ENCODE measurements at places on chromosomes 16 and 17.

- peak; percentile 62 for DNase-seq
Observed at GRCh38 chr16:50547340-50548124, 664 bp upstream of the NKD1 start.

GRCh38 chr17:69609473-69610305, 195.2 kb downstream of the MAP2K6 start:
- DNase-seq, result no peak

DNA sequence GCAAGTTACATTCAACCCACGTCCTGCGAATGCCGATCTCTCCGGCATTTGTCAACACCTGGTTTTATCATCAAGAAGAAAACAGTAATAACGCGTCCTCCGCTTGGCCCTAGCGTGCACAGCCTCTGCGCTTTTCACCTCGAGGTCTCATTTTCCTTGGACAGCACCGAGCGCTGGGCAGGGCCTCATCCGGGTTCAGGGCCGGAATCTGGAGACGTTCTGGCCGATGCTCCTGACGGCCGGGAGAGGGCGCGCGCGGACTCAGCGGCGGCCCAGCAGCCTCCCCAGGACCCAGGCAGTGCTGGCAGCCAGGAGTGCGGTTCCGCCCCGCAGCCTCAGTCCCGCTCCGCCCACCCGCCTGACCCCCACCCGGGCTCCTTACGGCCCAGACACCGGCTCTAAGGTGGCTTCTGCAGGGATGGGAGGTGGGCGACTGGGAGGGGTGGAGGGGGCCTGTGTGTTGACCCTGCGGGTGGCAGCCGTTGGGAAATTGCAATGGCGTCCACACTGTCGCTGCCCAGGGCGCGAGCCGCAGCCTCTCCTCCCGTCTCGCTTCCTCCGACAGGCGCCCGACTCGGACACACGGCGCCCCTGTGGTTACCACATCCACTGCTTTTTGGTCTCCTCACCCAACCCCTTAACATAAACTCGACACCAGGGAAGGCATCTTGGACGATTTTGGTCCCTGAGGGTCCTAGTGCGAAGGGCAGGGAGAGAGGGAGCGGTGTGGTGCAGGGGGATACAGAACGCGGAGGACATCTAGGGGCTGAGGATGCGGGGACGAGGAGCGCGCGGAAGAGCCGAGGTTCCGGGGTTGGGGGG, 7.4 kb upstream of the FLYWCH1 start:
- peak; percentile 79 for DNase-seq

DNA sequence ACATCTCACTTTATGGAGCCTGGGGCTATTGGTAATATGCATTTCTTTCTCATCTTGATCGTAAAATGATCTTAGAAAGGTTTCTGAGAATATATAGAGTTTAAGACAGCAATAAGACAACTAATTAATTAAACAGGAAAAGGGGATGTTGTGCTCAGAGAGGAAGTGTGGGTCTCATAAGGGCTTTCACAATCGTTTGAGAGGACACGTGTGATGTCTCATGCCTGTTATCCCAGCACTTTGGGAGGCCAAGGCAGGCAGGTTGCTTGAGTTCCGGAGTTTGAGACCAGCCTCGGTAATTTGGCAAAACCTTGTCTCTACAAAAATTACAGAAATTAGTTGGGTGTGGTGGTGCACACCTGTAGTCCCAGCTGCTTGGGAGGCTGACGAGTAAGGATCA, 295.6 kb downstream of the WWOX start:
- DNase-seq, result no peak

- DNase-seq, result no peak
Observed at GRCh38 chr17:82586576-82587233, 61.5 kb downstream of the WDR45B start.
